ENCODE measurements at places on chromosomes 3 and 15.

- no peak for DNase-seq
Observed at GRCh38 chr15:69200832-69201745, 40.7 kb downstream of the GLCE start.

DNA sequence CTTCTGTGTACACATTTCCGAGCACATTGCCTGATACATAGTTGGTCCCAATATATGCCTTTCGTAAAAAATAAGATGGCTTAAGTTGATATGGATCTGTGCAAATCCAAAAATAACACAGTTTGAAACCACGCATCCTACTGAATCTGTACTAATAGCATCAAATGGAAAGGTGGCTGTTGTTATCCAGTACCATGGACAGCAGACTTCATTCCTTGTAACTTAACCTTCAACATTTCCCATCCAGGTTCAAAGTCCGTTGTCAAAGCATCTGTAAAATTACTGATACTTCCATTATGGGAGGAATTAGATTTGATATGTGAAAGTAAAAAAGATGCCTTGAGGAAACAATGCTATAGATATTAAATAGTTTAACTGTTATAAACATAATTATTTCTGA, 65.5 kb upstream of the C3orf49 start:
- no peak for DNase-seq

DNA sequence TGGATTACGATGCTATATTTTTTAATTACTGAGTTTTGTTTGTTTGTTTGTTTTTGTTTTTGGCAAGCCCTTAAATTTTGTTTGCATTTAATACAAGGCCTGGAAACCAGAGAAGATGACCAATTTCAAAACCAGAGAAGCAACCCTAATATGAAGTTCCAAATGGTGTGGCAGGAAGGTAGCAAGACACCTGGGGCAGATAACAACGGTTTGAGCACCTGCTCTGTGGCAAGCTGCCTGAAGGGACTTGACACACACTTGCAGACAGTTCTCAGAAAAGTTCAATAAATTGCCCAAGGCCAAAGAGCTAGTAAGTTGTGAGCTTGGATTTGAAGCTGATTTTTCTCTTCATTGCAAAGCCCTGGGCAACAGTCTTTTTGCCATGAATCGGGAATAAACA, 151.2 kb upstream of the UBE2E1 start:
- no peak for DNase-seq

GRCh38 chr3:24678021-24678420, 183.4 kb upstream of the THRB start:
- DNase-seq: no peak

DNA sequence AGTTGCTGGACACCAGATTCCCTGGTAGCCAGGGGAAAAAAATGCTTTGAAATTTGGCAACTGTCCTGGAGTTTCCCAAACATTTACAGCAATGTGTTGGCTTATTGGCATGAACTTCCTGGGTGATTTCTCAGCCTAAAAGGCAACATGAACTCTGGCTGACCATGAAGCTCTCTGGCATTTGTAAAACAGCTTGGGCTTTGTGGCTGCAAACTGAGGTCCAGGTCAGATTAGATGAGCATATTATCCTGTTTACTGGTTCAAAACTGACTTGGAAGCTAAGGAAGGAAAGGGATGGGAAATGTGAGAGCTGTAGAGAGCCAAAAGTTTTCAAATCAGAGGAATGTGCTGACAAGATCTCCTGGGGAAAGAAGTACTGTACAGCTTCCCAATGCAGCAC, 139.0 kb downstream of the P3H2 start:
- peak; percentile 54 for DNase-seq

GRCh38 chr3:11721479-11721878, 77.8 kb upstream of the VGLL4 start:
- DNase-seq: no peak

DNA sequence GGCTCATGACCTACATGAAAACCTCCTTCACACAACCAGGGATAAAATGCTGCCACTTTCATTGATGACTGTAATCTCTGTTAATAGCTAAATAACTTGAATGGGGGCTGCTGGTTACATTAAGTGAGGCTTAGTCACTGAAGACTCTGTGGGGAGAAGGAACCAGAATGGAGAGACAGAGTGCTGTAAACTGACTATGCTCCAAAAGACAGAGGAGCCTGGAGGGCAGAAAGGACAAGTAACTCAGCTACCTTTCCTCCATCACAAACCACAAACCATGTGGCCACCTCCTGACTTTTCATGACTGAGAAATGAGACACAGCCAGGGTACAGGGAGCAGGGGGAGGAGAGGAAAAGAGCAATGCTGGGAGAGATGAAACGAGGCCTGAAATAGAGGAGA, 97.1 kb upstream of the TRIM42 start:
- DNase-seq: no peak

GRCh38 chr3:14414846-14415464, 12.5 kb downstream of the SLC6A6 start:
- DNase-seq: no peak

GRCh38 chr3:9768141-9768775, 1.5 kb downstream of the CAMK1 start:
- DNase-seq: no peak

DNA sequence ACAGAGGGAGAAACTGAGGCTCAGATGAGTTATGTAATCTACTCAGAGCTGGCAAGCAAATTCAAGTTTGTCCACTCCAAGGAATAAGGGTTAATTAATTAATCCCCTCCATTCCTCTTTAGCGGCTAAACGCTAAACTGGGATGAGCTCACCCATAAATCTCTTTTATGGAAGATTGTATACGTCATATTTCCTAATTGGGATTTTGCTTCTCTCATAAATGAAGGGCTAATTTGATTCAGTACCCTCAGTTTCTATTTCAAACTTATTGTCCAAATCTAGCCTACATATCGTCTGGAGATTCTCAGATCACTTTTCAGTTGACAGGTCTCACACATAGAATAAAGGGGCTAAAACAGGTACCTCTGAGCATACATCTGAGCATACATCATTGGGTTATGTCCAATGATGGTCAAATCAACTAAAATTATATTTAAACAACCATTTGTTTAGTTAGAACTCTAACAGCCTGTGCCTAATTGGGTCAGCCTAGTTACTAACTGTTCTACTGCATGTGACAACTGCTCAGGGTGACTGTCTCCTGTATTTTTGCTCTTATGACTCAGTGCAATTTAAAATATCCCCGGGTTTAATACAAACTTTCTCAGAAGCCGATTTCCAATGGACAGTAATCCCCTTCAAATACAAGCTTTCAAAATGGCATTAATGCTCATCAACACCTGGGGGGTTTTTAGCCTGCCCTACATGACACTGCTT, 57.6 kb upstream of the PLXND1 start:
- no peak for DNase-seq

GRCh38 chr3:136196401-136197158, 445 bp upstream of the MSL2 start:
- DNase-seq: peak; percentile 100

DNA sequence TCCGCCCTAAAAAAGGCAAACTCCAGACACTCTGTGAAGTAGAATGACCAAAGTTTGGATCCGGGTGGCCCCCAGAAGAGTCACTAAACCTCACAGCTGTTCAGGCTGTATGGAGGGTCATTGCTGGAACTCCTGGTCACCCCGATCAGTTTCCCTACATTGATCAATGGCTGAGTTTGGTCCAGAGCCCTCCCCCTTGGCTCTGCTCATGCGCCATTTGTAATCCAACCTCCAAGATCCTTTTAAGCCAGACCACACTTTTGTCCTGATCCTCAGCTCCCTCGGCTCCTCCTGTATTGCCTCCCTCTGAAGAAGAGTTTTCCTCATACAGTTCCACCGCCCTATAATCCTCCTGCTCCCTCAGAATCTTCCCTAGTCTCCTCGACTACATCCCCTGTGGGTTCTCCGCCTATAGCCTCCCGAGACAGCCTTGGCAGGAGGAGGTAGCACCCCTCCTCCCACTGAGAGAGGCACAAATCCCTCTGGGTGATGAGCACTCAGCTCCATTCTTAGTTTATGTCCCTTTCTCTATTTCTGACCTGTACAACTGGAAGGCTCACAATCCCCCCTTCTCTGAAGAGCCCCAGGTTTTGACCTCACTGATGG, 42.2 kb downstream of the ZBTB11 start:
- DNase-seq: no peak

DNA sequence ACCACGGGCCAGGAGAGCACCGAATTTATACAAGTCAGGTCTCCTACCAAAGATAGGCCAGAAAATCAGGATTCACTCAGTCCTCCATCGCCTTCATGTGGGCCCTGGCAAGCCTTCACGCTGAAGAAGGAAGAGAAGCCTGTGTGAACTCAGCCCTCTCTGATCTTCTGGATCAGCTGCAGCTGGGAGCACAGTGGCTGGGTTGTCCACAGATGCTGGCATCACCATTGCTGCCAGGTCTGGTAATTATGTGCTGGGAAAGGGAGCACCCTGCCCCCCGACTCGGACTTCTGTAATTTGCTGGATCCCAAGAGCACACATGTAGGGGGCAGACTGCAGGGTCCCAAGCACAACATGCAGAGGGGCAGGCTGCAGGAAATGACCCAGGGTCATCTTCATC, 12.4 kb upstream of the PDE8A start:
- no peak for DNase-seq

- no peak for DNase-seq
Observed at GRCh38 chr3:59261009-59261408, 211.2 kb upstream of the CFAP20DC start.

- no peak for DNase-seq
Observed at GRCh38 chr3:65173841-65174240, 486.0 kb upstream of the ADAMTS9 start.

DNA sequence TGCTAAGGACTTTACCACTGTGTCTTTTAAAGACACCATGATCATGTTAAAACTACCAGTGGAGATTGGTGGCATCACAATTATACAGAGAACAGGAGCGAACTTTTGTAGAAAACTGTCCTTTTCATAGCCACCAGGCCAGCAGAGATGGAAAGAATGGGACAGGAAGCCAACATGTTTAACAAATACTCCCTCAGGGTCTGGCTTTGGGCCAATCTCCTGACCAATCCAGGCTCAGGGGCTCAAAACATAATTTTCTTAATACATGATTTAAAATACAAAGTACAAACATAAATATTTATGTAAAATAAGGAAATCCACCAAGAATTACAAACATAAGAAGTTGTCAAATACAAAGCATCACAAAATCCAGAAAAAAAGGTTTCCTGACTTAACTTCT, 266.0 kb downstream of the VPS13C start:
- no peak for DNase-seq
